ENCODE measurements at places on chromosomes 6 and 20.

DNA sequence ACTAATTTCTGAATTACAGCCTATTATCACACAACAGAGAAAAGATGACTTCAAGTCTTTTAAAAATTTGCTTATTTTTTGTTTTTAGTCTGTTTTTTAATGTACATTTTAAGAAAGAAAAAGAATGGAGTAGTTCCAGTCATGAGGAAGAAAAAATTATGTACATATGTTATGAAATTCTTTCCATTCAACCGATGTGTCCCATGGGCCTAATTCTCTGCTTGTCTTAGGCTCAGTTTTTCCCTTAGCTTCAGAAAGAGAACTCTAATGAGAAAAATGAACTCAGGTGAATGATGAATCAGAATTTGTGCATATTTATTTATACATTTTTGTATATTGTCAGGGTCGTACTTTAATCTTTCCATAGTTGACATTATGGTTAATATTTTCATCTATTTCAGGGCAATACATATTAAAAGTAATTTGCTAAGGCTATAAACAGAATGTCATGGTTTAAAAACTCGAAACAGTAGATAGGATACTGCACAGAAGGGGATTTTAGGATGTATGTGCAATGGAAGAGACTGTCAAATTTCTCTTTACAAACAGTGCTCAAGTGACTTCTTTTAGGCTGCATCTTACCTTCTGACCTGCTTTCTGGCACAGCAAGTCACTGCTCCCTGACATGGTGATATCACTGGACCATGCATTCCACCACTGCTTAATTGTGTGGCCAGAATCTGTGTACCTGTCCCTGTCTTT lies 153.1 kb downstream of the EPHA7 start:
- H3K4me1 ChIP-seq = no peaks in the 10 kb centered on the region
- H3K4me3 ChIP-seq = no peak overlapping the region
- no peaks in the 10 kb centered on the region for H3K27me3 ChIP-seq
- H3K36me3 ChIP-seq = no peaks in the 10 kb centered on the region

GRCh38 chr20:63735859-63736718 lies at the start of gene LIME1:
Gene LIME1, plus strand, starts transcription at chr20:63736664. Its CDS starts 886 bp downstream, at chr20:63737550.
- peak within 1 kb of the TSS; percentile 79 for H3K27ac ChIP-seq
- peak within 1 kb of the TSS; percentile 92 for H3K4me3 ChIP-seq
- no peaks in the 10 kb centered on the region for H3K27me3 ChIP-seq
- peaks cover 3% of the 10 kb centered on the region for H3K36me3 ChIP-seq
- DNase-seq = peak; percentile 74

DNA sequence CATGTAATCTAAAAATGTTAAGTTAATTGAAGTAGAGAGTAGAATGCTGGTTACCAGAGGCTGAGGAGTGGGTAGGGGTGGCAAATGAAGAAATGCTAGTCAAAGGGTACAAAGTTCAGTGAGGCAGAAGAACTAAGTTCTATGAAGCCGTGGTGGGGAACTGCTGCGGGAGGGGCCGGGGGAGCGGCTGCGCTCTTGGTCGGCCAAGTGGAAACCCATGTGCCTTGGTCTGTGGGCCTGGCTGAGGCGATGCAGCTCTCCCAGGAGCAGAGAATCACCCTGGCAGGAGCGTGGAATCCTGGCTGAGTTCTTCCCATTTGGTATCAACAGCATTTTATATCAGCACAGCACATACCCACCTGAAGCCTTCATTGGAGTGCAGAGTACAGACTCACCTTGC lies 22.3 kb downstream of the TTLL2 start:
- peaks cover 4% of the 10 kb centered on the region for H3K27me3 ChIP-seq
- H3K27ac ChIP-seq = no peak overlapping the region
- H3K4me3 ChIP-seq = no peak overlapping the region
- no peaks in the 10 kb centered on the region for H3K36me3 ChIP-seq

DNA sequence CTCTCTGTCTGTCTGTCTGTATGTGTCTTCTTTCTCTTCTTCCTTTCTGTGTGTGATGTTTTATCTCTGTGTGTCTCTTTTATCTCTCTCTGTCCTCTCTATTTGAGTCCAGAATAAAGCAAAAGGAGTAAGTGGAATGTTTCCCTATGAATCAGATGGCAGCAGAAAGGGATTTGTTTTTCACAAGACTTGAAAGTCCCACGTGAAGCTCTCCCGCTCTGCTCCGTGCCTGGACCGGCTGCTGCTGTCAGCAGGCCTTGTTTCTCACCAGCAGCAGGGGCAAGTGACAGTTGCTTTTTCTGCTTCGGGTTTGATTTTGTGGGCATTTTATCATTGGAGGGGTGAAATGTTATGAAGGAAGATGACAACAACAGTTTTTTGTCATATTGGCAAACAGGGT lies 212.7 kb downstream of the PACRG start:
- no peaks in the 10 kb centered on the region for H3K4me1 ChIP-seq
- H3K36me3 ChIP-seq = no peaks in the 10 kb centered on the region
- H3K27ac ChIP-seq = no peak overlapping the region

- no peaks in the 10 kb centered on the region for H3K27me3 ChIP-seq
- no peaks in the 10 kb centered on the region for H3K36me3 ChIP-seq
- no peak for DNase-seq
- H3K4me3 ChIP-seq = no peak overlapping the region
- no peak overlapping the region for H3K27ac ChIP-seq
These were observed 695.4 kb downstream of the PTPRT start for GRCh38 chr20:42494290-42494689.

- no peaks in the 10 kb centered on the region for H3K27me3 ChIP-seq
- H3K4me3 ChIP-seq = no peak overlapping the region
- H3K36me3 ChIP-seq = no peaks in the 10 kb centered on the region
These were observed 205.0 kb upstream of the BTBD3 start for GRCh38 chr20:11712639-11713160.

DNA sequence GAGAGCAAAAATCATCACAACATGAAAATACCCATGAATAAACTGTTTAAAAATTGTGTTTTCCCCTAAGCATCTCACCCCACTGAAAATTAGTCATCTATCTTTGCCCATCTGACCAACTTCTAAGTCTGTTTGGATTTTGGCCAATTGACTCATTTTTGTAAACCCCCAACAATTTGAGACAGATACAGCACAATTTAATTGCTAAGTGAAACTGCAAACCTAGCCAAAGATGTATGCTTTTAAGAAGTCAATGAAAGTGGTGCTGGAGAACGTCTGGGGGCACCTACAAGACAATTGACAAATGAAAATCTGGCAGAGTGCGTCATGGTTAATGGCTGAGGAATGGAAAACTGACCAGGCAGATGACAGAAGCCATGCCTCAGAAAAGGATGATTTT lies 30.9 kb upstream of the SLC24A3 start:
- no peaks in the 10 kb centered on the region for H3K36me3 ChIP-seq
- no peaks in the 10 kb centered on the region for H3K27me3 ChIP-seq
- H3K27ac ChIP-seq = no peak overlapping the region
- no peak overlapping the region for H3K4me3 ChIP-seq
- DNase-seq = no peak
- H3K4me1 ChIP-seq = no peaks in the 10 kb centered on the region

GRCh38 chr20:47133809-47134456 lies 222.6 kb downstream of the ZMYND8 start:
- DNase-seq = no peak
- H3K4me3 ChIP-seq = no peak overlapping the region
- H3K27me3 ChIP-seq = peaks cover 33% of the 10 kb centered on the region
- peaks cover 8% of the 10 kb centered on the region for H3K36me3 ChIP-seq
- H3K4me1 ChIP-seq = no peaks in the 10 kb centered on the region

DNA sequence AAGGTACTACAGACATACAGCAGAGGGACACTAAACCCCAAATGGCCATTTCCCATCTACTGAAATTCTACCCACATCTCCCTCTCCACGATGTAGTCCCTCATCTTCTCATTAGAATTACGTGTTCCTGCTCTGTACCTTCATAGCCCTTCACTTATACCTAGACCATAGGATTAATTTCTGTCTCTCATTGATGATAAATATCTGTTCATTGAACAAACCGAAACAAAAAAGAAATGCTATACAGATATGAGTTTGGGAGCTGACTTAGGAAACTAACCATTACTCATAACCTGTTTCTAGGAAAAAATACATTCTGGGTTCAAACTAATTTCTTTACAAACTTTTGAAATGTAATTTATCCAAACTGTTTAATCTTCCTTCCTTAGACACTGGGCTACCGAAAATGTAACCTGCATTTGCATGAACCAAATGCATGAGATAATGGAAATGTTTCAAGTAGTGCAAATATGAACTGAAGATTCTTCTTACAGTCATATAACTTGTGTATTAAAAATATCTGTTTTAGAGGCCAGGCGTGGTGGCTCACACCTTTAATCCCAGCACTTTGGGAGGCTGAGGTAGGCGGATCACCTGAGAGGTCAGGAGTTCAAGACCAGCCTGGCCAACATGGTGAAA lies 85.3 kb downstream of the GJA10 start:
- peaks cover 24% of the 10 kb centered on the region for H3K4me1 ChIP-seq
- H3K27ac ChIP-seq = no peak overlapping the region
- H3K27me3 ChIP-seq = no peaks in the 10 kb centered on the region
- H3K36me3 ChIP-seq = peaks cover 10% of the 10 kb centered on the region
- no peak for DNase-seq

DNA sequence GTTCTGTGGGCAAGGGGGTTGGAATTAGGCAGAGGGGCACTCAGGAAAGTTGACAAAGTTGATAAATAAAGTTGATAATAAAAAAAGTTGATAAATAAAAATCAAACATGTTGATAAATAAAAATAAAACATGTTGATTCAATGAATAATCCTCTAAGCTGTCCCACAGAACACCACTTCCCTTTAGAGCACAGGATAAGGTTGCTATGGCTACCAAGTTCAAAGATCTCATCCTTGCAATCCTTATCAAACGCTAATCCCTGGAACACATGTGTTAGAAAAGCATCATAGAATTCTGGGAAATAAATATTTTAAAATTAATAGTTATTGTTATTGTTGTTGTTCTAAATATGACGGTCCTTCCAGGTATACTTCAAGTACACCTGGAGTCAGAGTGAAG lies 33.9 kb downstream of the MBOAT1 start:
- no peak overlapping the region for H3K27ac ChIP-seq
- H3K4me1 ChIP-seq = peaks cover 30% of the 10 kb centered on the region
- DNase-seq = no peak

- H3K4me3 ChIP-seq = no peak overlapping the region
- H3K4me1 ChIP-seq = peaks cover 2% of the 10 kb centered on the region
- no peaks in the 10 kb centered on the region for H3K36me3 ChIP-seq
- peaks cover 8% of the 10 kb centered on the region for H3K27me3 ChIP-seq
- DNase-seq = no peak
These were observed 376.4 kb downstream of the HACE1 start for GRCh38 chr6:104483225-104483834.

DNA sequence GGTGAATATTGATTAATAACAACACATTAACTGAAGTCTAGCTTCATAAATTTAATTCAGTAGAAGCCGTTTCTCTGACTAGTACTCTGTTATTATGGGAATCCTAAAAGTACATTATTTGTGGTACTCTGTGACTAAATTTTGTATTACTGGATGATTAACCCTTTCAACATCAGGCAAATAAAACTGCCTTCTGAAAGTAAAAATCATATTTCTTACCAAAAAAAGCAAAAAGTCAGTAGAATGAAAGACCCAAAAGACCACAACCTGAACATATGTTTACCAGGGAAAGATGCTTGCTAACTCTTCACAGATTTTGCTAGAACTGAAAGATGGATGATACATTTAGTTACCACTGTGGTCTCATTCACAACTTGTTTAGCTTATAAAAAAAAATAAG lies 73.2 kb downstream of the AHI1 start:
- H3K27me3 ChIP-seq = no peaks in the 10 kb centered on the region
- DNase-seq = no peak
- H3K4me3 ChIP-seq = no peak overlapping the region

- peaks cover 37% of the 10 kb centered on the region for H3K4me1 ChIP-seq
- no peaks in the 10 kb centered on the region for H3K27me3 ChIP-seq
- H3K27ac ChIP-seq = peak overlapping the region; percentile 84
- DNase-seq = no peak
These were observed 12.8 kb downstream of the RBM38 start for GRCh38 chr20:57404006-57404405.

GRCh38 chr20:62822788-62823651 lies 6.2 kb downstream of the COL9A3 start:
- no peak for DNase-seq
- H3K27ac ChIP-seq = no peak overlapping the region
- H3K27me3 ChIP-seq = no peaks in the 10 kb centered on the region
